ENCODE measurements at places on chromosomes 6 and 20. TPM values are rescaled to one million over a fixed set of nuclear protein-coding genes. Genes with fewer than 3 reads are reported as not detected.

GRCh38 chr6:107956586-107957307 is 1.3 kb downstream of the SEC63 start:
- H3K4me1 ChIP-seq = peaks cover 8% of the 10 kb centered on the region
- peak overlapping the region; percentile 88 for H3K4me3 ChIP-seq
- peak; percentile 56 for DNase-seq
- H3K27ac ChIP-seq = peak overlapping the region; percentile 94

DNA sequence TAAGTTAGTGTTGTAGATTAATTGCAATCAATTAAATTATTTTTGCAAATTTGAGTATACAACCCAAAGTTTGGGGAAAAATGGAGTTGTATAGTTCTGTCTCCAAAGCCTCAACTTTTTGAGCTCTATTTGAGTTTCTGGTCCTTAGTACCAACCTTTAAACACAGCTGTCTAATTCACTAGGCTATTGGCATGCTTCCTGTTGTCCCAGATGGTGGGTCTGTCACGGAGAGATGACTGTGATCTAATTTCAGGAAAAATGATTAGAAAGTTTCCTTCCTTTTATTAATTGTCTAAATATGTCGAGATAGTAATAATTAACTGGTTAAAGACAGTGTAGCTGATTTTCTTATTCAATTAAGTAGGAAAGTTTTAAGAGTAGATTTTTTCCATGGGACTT is 109.6 kb downstream of the SCAF8 start:
- H3K27ac ChIP-seq = no peak overlapping the region
- H3K36me3 ChIP-seq = peaks cover 49% of the 10 kb centered on the region
- no peak overlapping the region for H3K4me3 ChIP-seq
- H3K4me1 ChIP-seq = peaks cover 10% of the 10 kb centered on the region
- H3K27me3 ChIP-seq = no peaks in the 10 kb centered on the region

DNA sequence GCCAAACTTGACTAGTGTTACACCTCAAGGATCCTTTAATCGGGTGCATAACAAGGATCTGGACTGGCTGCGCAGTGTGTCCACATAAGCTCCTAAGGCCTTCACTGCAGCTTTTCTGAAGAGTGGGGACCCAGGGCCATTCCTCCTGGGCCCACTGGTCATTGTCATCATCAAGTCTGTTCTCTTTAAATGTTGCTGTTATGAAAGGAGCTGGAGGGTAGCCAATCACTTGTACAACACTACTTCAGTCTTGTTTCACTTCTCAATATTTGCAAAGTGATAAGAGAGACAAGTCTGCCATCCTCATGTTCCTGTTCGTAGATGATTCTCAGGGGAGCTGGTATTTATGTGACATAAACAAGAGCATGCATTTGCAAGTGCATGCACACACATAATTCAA is 149.8 kb downstream of the SYNDIG1 start:
- H3K4me3 ChIP-seq = no peak overlapping the region
- H3K27ac ChIP-seq = no peak overlapping the region
- no peak for DNase-seq
- H3K4me1 ChIP-seq = no peaks in the 10 kb centered on the region

- no peaks in the 10 kb centered on the region for H3K27me3 ChIP-seq
- H3K4me1 ChIP-seq = no peaks in the 10 kb centered on the region
- DNase-seq = no peak
Observed at GRCh38 chr6:144559865-144560593, 274.9 kb downstream of the UTRN start.

- DNase-seq = peak; percentile 64
- H3K36me3 ChIP-seq = no peaks in the 10 kb centered on the region
- peaks cover 23% of the 10 kb centered on the region for H3K27me3 ChIP-seq
Observed at GRCh38 chr6:44161997-44162338, 3.3 kb downstream of the CAPN11 start.

- H3K36me3 ChIP-seq = peaks cover 7% of the 10 kb centered on the region
- peak overlapping the region; percentile 74 for H3K27ac ChIP-seq
- peaks cover 16% of the 10 kb centered on the region for H3K4me1 ChIP-seq
- no peaks in the 10 kb centered on the region for H3K27me3 ChIP-seq
- peak overlapping the region; percentile 95 for H3K4me3 ChIP-seq
Observed at GRCh38 chr6:15248451-15249370, 2.8 kb downstream of the JARID2 start.

DNA sequence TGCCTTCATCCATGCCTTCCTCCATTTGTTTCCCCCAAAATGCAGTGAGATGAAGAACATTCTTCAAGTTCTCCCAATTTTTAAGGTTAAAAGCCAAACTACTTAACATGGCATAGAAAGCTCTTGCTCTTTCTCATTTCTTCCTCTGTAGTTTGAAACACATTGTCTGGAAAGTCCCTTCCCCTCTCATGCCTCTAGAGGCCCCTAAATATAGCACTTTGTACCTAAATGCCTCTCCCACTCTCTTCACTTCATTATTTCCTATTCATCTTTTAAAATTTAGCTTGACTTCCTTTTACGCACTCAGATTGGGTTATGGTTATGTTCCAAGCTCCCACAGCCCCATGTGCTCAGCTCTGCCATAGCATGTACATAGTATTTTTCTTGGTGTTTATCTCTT is 389.3 kb downstream of the HDGFL1 start:
- H3K27me3 ChIP-seq = no peaks in the 10 kb centered on the region
- no peak overlapping the region for H3K4me3 ChIP-seq
- peaks cover 6% of the 10 kb centered on the region for H3K4me1 ChIP-seq
- no peak for DNase-seq
- H3K36me3 ChIP-seq = no peaks in the 10 kb centered on the region

DNA sequence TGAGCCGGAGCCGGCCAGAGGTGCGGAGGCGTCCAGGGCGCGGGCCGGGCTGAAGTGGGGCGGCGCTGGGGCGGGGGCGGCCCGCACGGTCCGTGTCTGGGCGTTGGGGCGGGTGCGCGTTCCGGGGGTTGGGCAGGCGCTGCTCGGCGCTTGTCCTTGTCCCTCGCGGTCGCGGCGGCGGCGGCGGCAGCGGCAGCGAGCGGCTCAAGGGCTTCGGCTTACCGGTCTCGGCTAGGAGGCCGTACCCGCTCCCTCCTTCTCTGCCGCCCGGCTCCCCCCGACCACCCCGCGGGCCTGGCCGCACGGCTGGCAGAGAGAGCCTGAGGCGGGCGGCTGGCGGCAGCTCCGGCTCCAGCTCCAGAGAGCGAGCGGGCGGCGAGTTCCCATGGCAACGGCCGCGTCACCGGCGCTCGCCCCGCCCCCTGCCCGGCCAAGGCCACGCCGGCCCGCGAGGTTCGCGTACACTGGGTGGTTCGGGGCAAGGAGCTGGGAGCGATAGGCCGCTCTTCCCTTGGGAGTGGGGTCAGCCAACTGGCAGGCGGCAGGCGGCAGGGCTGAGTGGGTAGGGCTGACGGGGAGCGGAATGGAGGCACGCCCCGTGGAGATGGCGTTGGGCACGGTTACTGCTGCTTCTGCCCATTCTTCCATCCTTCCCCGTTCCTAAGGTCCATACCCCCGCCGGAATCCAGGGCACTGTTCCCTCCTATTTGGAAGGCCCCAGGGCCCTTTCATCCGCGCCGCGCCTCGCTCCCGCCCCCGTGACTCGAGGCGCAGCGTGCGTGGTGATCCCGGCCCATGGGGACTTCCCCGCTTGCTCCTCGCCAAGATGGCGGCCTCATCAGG is at the start of gene LRRC73:
Gene LRRC73, minus strand, starts transcription at position 363 of the 843 bp plus-strand sequence. CDS start 561 bp downstream, outside the sequence.
- peak within 1 kb of the TSS; percentile 57 for H3K27ac ChIP-seq
- H3K36me3 ChIP-seq = peaks cover 49% of the 10 kb centered on the region
- peak within 1 kb of the TSS; percentile 63 for H3K4me3 ChIP-seq
- peaks cover 15% of the 10 kb centered on the region for H3K4me1 ChIP-seq

DNA sequence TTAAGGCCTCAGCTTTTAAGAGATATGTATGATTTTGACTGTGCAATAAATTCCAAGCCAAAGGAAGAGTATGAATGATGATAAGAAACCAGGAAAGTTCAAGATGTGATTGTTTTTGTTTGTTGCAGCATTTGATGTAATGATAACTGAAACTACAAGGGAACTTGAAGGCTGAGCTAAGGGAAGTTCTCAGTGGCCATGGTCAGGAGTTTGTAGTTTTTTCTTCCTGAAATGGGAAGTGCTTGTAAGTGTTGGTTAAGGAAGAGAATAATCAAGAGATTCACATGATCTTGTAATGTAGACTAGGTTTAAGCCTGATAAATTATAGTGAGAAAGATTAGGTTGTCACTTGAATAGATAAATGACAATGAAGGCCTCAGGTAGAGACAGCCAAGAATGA is 53.4 kb downstream of the PTCHD4 start:
- no peak for DNase-seq
- H3K4me1 ChIP-seq = peaks cover 12% of the 10 kb centered on the region
- no peaks in the 10 kb centered on the region for H3K27me3 ChIP-seq
- no peak overlapping the region for H3K27ac ChIP-seq
- H3K36me3 ChIP-seq = peaks cover 39% of the 10 kb centered on the region
- H3K4me3 ChIP-seq = no peak overlapping the region

- no peak overlapping the region for H3K4me3 ChIP-seq
- H3K27ac ChIP-seq = no peak overlapping the region
- DNase-seq = no peak
- no peaks in the 10 kb centered on the region for H3K27me3 ChIP-seq
- H3K4me1 ChIP-seq = peaks cover 8% of the 10 kb centered on the region
Observed at GRCh38 chr6:12090714-12091113, 78.6 kb downstream of the HIVEP1 start.

GRCh38 chr6:5729080-5729434 is 277.7 kb downstream of the NRN1 start:
- no peaks in the 10 kb centered on the region for H3K36me3 ChIP-seq
- H3K4me1 ChIP-seq = no peaks in the 10 kb centered on the region
- H3K27ac ChIP-seq = no peak overlapping the region
- DNase-seq = peak; percentile 31
- no peak overlapping the region for H3K4me3 ChIP-seq

- peaks cover 5% of the 10 kb centered on the region for H3K36me3 ChIP-seq
- no peaks in the 10 kb centered on the region for H3K27me3 ChIP-seq
- no peak overlapping the region for H3K4me3 ChIP-seq
- peak; percentile 60 for DNase-seq
Observed at GRCh38 chr6:13268913-13269518, 59.3 kb downstream of the TBC1D7 start.

GRCh38 chr6:25617997-25618396 is 34.0 kb upstream of the SCGN start:
- H3K27ac ChIP-seq = no peak overlapping the region
- H3K36me3 ChIP-seq = peaks cover 10% of the 10 kb centered on the region
- DNase-seq = no peak
- no peak overlapping the region for H3K4me3 ChIP-seq

DNA sequence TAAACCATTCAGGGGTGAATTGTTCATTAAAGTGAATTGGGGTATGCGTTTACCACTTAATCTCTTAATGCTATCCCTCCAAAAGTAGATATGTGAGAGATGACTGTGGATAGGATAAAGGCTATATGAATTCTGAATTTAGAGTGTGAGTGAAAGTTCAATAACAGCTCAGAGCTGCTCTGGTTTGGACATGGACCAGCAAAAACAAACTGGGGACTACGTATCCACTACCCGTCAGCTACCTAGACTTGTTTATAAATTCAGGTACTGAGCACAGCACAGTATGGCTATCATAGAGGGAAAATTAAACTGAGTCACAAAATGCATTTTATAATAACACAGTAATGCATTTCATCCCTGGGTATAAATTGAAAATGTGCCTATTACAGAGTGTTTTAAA is 44.4 kb downstream of the HDDC2 start:
- no peak for DNase-seq
- H3K4me1 ChIP-seq = peaks cover 37% of the 10 kb centered on the region
- H3K36me3 ChIP-seq = no peaks in the 10 kb centered on the region
- no peaks in the 10 kb centered on the region for H3K27me3 ChIP-seq

DNA sequence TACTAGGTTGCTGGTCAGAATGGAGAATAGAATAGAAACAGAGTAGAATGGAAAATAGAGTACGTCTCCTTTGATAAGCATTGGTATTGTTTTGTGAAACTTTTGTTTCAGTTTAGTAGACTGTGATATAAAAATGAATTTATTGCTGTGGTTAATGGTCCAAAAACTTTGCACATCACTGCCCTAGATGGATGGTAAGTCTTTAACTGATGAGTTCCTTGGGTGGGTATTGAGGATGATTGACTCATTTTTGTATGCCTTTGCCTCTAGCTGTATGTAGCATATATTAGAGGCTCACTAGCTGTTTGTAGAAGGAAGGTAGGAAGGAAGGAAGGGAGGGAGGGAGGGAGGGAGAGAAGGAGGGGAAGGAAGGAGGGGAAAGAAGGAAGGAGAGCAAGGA is 48.3 kb downstream of the ZDHHC14 start:
- no peaks in the 10 kb centered on the region for H3K27me3 ChIP-seq
- peaks cover 11% of the 10 kb centered on the region for H3K4me1 ChIP-seq
- no peaks in the 10 kb centered on the region for H3K36me3 ChIP-seq
- H3K4me3 ChIP-seq = no peak overlapping the region

DNA sequence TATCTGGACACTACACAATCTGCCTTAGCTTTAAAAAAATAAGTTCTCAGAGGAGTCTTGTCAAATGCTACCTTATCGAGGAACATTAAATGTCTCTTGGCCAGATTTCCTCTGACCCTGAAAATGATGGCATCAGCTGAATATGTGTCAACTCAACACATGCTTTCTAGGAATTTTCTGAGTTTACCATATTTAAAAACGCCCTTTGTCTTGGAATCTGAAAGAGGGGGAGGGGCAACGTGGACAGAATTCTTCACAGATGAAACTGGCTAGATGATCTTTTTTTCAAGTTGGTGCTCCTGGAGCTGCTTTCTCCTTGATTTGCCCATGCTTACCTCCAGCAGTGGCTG is 5.1 kb downstream of the SOX4 start:
- no peak overlapping the region for H3K27ac ChIP-seq
- DNase-seq = no peak
- H3K27me3 ChIP-seq = no peaks in the 10 kb centered on the region

GRCh38 chr6:122657601-122658000 is 47.4 kb downstream of the PKIB start:
- no peaks in the 10 kb centered on the region for H3K27me3 ChIP-seq
- no peak for DNase-seq
- no peak overlapping the region for H3K27ac ChIP-seq
- H3K4me1 ChIP-seq = peaks cover 20% of the 10 kb centered on the region
- no peaks in the 10 kb centered on the region for H3K36me3 ChIP-seq

C2 gene
- total RNA-seq = not detected

NFKBIE gene
- 6.0 TPM for total RNA-seq

KHDC1 gene
- 1.3 TPM for total RNA-seq

POM121L2 gene
- total RNA-seq = not detected

ZNF334 gene
- total RNA-seq = not detected

KIAA1755 gene
- total RNA-seq = not detected

DNMT3B gene
- total RNA-seq = 2.0 TPM

SLC22A16 gene
- not detected for total RNA-seq

PRDM13 gene
- not detected for total RNA-seq

CDH26 gene
- 0.71 TPM for total RNA-seq

PPP1R14C gene
- 38.7 TPM for total RNA-seq

C6orf15 gene
- total RNA-seq = not detected

NRSN1 gene
- not detected for total RNA-seq

GGTLC1 gene
- total RNA-seq = not detected

NRSN2 gene
- 8.4 TPM for total RNA-seq

FAM217A gene
- not detected for total RNA-seq

CST4 gene
- total RNA-seq = not detected

Measured in MCF 10A (cell line).